ENCODE measurements at places on chromosomes 13 and 19.
A peak's percentile ranks its signal among the peaks of the same experiment; 100 is the strongest.

DNA sequence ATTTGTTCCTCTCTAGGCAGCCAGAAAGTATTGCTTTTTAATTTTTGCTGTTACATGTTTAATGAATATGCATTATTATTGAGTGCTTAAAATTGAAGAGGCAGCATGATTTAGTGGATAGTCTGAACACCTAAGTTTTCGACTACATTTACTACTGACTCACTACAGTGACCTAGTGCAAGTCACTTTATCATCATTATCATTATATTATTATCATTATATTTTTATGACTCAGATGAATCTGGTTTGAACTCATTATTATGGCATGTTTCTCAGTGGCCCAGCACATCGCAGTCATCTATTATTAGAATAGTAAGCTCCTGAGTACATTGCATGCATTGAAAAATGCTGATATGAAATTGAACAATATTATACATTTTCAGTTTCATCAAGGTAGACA is 351.2 kb upstream of the PRR20A start:
- no peak for DNase-seq

DNA sequence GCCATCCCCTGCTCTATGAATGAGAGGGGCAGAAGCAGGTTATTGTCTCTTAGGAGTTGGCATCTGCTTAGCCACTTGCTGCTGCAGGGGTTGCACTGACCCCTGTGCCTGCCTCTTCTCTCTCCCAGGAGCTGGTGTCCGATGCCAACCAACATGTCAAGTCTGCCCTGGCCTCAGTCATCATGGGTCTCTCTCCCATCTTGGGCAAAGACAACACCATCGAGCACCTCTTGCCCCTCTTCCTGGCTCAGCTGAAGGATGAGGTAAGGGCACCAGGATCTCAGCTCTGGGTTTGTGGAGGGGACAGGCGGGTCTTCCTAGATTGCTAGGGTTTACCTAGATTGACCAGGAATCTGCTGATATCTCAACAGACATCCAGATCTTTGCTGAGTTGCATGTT is 26.5 kb downstream of the PPP2R1A start:
- DNase-seq: no peak

- DNase-seq: no peak
Measured at GRCh38 chr19:1809678-1810077, 2.4 kb downstream of the ATP8B3 start.

DNA sequence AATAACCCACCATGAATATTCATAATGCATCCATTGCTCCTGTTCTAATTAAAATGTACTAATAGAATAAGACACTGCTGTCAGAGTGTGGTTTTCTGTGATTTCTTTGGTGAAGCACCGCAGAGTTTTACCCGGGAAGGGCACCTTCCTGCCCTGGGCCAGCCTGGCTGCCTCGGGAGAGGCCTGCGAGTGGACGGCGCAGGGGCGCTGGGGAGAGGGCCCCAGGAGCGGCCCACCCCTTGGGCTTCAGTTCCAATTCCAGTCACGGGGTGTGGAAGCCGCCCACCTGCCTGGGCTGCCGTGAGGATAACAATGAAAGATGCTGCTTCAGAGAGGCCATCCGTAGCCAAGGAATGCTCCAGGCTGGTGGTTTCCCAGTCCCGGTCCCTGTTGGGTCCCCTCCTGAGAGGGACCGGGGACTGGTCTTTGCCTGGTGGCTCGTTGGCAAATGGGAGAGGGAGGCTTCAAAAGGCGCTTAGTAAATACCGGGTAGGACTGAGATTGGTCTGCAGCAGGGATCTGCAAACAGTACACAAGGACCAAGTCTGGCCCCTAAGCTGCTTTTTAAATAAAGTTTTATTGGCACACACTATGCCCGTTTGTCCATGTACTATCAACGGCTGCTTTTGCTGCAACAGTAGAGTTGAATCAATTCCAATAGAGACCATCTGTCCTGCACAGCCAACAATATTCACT is 18.0 kb downstream of the TCF3 start:
- no peak for DNase-seq

DNA sequence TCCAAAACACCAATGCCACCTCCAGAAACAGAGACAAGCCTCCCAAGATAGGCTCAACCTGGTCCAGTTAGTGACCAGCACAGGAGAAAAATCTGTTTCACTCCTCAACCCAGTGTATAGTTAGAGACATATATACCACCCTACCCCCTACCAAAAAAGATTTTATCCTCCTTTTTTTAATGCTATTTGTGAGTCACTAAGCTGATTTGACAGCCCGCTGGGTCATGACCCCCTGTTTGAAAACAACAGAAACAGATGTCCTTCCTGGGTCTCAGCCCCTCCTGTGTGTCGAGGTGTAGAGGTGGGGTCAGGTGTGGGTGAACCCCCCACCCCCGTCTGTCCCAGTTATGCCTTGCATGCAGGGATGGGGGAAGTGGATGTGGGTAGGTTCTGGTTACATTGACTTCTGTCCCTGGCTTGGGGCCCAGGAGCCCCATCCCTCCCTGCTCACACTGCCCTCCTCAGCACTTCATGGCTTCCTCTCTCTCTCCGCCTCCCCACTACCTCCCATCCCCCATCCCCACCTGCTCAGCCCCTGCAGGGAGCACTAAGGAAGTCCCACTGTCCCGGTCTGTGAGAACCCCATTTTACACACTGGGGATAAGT is 14.0 kb upstream of the TOMM40 start:
- DNase-seq: no peak

DNA sequence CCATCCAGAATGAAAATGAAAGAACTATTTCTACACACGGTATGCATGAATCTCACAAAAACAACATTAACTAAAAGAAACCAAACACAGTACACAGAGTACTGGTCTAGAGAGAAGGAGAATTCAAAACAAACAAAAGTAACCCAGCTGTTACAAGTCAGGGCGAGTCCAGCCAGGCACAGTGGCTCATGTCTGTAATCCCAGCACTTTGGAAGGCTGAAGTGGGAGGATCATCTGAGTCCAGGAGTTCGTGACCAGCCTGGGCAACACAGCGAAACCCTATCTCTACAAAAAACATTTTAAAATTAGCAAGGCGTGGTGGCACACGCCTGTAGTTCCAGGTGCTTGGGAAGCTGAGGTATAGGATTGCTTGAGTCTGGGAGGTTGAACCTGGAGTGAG is 1.7 kb upstream of the PSMC4 start:
- no peak for DNase-seq

DNA sequence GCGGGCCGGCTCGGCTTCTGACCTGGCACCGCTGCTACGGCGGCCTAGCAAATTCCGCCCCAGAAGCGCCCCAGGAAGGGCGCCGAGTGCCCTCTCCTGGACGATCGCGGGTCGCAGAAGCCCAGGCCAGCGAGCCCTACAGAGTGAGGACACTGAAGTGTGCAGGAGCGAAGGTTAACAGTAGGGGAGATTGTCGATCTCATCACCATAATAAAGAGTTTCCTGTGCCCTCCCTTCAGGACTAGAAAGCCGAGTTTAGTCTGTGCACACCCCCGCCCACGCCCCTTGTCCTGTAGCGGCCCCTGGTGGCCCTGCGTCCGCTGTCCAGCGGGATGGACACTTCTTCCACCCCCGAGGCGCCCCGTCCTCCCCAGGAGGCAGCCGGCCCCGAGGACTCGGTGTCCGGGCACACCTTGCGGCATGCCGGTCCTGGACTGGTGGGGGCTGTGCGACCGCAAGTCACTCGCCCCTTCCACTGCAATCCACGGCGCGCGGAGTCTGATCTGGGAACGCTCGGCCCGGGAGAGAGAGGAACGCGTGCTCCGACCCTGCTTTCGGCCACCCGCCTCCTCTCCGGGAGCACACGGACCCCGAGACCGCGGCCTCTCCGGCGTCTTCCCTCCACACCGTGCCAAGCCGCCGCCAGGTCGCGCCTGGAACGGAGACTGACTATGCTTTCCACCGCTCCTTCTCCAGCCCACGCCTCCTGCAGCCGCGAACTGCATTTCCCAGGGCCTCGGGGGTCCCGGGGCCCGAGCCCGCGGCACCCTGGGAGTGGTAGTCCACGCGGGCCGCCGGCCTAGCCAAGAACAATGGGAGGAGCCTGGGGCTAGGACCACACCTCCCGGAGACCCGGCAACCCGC is 770 bp upstream of the KMT2B start:
- peak; percentile 90 for DNase-seq

DNA sequence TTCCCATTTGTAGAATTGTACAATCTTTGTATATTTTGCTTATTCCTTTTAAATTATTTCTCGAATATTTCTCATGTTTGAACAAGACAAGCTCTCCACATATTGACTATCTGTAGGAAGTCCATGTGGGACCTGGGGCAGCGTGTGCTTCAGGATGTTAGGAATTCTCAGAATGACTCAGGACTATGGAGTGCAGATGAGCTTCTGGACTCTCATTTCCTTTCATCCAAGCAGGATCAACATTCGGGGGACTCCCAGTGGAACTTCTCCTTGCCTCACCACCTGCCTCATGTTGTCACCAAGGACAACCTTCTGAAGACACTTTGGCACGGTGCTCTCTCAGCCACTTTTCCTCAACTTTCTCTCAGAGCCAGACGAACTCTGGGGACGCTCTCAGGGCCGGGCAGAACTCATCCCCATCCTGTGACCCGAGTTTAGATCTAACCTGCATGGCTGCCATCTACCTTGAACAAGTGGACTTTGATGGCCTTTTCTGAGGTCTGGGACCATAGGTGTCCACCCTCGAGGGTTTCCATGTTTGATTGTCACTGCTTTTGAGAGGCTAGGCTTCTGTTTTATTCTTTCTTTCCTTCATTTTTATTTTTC is 441.7 kb downstream of the IRS2 start:
- DNase-seq: no peak

GRCh38 chr13:19239114-19239860 is 57.7 kb upstream of the TUBA3C start:
- DNase-seq: no peak

GRCh38 chr19:49968279-49968922 is 7.4 kb upstream of the SIGLEC11 start:
- no peak for DNase-seq

DNA sequence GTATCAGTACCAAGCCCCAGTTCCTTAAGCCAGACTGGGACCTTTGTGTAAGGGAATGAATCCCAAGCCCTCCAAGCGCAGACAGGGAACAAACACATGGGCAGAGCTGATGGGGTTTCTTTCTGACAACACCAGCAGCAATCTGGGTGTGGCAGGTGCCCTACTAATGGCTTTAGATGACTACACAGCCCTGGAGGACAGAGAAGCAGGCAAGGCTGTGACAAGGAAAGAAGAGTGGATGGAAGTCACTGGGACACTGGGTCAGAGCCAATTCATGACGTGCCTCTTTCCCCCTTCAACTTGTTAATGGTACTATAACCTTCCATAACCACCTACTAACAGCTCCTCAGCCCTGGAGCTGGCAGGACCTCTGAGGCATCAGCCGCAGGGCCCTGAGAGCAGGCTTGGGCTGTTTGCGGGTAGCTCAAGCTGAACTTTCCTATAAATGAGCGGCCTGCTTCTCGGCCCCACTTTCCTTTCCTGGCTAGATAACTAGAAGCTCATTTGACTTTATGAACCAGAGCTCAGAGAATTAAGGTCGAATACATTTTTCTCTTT is 38.9 kb downstream of the RASL11A start:
- no peak for DNase-seq

GRCh38 chr19:8504919-8505318 is 2.5 kb upstream of the PRAM1 start:
- no peak for DNase-seq

DNA sequence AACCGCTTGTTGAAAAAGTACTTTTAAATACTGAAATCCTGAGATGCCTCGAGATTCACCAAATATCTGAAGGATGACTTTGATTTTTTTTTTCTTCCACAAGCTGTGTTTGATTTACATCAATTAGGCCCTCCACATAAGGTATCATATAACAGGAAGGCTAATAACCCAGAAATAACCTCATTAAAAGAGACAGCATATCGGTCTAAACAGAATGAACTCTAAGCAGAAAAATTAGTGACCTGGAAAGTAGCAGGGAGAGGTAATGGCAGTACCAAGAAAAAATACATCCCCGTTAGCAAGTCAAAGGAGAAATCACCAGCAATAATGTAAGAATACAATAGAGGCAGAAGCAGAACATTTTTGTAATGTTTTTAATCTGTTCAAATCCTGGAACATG is 452.4 kb upstream of the TSHZ3 start:
- no peak for DNase-seq

DNA sequence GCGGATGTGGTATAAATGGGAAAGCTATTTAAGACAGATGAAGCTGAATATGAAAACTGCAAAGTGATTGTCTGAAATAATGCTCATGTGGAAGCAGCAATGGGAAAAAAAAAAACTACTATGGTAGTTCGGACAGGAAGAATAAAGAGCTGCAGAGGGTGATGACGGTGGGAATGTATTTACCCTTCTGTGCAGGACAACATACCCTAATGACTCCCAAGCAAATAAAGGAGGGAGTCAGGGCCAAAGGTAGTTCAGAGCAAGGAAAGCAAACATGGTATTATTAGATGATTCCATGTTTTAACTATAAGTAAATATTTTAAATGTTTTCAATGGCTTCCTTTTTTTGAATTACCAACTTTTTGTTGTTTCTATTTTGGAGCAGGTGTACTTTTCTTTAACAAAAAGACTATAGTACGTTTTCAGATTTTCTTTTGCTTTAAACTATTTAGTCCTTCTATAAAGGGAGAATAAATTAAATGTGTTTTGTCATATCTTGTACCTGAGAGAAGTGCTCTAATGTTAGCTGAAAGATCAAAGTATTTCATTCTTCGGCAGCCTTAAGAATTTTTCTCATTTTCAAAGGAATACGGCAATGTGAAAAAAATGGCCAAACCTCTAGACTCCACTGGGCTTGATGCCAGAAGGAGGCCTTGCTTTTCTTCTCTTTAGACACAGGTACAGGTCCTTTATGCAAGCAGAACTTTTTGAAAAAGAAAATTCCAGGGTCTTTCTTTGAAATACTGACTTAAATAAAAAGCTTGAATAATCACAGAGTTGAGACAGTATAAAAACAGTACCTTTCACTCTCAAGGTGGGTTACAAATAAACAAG is 67.8 kb upstream of the ZDHHC20 start:
- DNase-seq: no peak

- no peak for DNase-seq
Measured at GRCh38 chr13:81779876-81780275, 1439.0 kb upstream of the SPRY2 start.

DNA sequence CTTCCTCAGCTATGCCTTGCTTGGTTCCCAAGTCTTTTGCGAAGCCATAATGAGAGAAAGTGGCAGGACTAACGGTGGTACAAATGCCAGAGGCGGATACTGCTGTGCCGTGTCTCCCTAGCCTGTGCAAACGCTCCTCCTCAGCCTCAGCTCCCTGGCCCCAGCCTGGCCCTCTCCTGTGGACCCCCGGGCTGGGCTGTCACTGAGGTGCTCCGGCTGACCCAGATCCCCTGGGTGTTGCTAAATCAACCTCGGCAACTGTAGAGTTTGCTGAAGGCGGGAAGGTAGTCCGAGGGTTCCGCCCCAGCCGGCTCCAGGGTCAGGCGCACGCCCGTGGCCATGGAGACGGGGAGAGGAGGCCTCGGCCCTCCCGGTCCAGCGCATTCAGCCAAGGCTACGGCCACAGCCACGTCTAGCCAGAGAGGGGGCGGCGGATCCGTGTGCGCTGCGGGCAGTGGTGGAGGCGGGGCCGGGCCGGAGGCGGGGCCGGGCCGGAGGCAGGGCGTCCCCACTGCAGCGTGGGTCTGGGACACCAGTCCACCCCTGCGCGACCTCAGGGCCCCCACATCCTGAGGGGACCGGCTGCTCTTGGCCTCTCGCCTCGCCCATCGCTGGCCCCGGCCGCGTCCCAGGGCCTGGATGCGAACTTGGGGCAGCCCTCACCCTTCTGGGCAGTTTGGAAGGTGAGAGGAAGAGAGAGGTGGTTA is 16.4 kb upstream of the ZNF492 start:
- DNase-seq: no peak

GRCh38 chr13:44426461-44426860 is 52.8 kb downstream of the SERP2 start:
- DNase-seq: no peak

- no peak for DNase-seq
Measured at GRCh38 chr19:58089846-58090245, 8.2 kb downstream of the ZSCAN18 start.

- DNase-seq: no peak
Measured at GRCh38 chr13:76646946-76647345, 239.3 kb downstream of the KCTD12 start.
